RKO (cell line): ENCODE measurements at places on chromosomes 1 and 21.

- peak; percentile 65 for DNase-seq
These were observed 55.4 kb downstream of the EPRS1 start for GRCh38 chr1:219990782-219991510.

DNA sequence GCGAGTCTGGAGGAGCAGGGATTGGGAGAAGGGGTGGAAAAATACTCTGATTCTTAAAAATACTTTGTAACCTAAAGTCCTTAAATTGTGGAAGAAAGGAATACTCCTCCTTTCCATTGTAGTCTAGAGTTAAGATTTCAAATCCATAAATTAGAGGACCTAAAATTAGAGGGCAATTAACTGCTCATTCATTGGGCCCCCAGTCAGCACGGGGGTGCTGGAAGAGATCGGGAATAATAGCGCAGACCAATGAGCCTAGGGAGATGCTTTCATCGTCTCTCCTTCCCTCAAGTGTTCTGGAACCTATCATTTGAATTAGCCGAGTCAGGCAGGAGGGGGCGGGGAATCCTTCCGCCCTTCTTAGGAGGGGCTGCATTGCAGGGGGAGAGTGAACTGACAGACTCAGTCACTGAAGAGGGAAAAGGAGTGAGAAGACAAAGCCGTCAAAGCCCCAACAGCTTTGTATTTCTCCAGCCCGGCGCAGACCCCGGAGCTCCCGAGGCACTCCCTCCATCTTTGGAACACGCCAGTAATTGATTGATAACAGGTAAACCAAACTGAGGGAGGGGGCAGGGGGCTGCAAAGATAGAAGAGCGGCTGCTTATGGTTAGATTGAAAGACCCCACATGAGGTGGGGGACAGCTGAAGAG is at the start of gene MLLT11:
MLLT11 (plus strand) TSS at position 391 of the 650 bp plus-strand sequence. CDS start 6,828 bp downstream, outside the sequence.
- DNase-seq: no peak

DNA sequence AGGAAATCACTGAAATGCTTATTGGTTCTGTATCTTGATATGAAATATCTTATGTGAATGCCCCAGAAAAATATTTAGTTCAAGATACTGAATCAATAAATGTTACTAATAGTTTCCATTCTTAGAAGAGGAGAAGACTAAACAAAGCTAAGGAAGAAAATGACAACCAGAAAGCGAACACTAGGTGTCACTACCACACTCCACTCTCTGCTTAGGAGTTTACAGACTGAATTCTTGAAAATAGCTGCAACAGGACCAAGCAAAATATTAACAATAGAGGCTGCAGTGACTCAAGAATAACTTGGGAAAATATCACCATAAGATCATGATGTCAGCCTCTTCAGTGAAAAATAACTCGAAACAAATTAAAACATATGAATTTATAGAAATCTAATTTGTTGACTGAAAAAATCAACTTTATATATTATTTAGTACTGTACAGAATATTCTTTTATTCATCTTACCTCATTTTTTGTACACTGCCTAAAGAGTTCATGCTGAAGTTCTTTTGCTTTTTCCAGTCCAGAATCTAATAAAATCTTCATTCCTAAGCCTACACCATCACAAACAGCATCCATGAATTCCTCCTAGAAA is 61.6 kb downstream of the KIF14 start:
- peak; percentile 77 for DNase-seq

DNA sequence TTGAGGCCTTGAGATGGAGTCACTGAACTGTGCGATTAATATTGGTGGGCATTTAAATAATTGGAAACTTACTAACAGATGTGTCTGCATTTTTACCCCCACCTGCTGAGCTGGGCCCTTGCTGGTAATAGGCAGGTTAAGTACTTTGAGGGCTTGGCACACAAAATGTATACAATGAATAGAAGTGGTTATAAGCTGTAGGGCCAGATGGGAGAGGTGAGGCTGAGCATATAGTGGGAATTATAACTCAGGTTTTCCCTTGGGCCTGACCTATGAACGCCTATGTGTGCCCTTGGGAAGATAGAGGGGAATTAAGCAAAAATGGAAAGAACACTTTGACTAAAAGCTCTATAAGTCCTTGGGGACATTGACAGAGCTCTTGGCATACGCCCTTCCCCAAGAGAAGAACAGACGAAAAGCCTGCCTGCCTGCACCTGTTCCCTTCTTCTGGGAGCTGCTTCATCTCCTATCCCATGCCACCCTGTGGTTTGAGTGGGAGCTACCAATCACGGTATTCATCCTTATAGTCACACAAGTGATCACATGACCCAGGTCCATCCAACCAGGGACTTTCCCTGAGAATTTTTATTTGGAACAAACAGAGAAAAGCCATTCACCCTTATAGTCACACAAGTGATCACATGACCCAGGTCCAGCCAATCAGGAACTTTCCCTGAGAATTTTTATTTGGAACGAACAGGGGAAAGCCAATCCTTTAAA is 260.7 kb upstream of the CSF3R start:
- DNase-seq: peak; percentile 3

- DNase-seq: no peak
These were observed 66.0 kb upstream of the SCYL3 start for GRCh38 chr1:169959686-169960085.

GRCh38 chr1:156858555-156858956 is 361 bp downstream of the INSRR start:
- DNase-seq: no peak

DNA sequence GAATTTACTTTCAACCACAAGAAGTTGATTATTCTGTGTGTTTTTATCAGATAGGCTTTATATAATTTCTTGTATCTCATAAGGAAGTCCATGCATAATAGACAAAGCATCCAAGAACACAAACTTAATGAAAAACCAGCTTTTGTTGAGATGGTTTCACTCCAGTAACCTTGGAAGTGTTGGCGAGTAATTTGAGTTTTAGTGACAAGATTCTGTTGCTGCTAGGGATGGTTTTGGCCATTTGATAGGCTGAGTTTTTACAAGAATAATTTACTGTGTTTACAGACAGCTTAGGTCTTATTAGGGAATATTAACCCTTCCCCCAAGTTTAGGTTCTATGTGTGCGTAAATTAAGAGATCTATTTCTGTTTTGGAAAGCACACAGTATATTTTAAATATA is 513.6 kb downstream of the USP25 start:
- no peak for DNase-seq

- DNase-seq: no peak
These were observed 4.8 kb upstream of the ASB17 start for GRCh38 chr1:75937034-75937433.

DNA sequence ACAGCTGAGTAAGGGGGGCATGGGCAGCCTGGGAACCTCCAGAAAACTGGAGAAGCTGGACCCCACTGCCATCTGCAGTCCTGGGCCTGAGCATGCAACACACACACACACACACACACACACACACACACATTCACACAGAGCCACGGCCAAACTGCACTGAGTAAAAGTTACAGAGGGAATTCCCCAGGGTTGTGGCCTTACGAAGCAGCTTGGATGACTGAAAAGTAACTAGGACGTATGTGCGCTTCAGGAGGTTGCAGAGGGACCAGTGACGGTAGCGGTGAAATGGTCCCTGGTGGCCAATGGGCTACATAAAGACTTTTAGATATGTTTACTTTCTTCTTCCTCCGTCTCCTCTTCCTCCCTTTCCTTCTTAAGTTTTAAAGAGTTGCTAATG is 232.5 kb upstream of the TMEM51 start:
- no peak for DNase-seq

- peak; percentile 23 for DNase-seq
These were observed 22.7 kb downstream of the INAVA start for GRCh38 chr1:200917291-200917817.
